ENCODE measurements at places on chromosomes 4 and X.

DNA sequence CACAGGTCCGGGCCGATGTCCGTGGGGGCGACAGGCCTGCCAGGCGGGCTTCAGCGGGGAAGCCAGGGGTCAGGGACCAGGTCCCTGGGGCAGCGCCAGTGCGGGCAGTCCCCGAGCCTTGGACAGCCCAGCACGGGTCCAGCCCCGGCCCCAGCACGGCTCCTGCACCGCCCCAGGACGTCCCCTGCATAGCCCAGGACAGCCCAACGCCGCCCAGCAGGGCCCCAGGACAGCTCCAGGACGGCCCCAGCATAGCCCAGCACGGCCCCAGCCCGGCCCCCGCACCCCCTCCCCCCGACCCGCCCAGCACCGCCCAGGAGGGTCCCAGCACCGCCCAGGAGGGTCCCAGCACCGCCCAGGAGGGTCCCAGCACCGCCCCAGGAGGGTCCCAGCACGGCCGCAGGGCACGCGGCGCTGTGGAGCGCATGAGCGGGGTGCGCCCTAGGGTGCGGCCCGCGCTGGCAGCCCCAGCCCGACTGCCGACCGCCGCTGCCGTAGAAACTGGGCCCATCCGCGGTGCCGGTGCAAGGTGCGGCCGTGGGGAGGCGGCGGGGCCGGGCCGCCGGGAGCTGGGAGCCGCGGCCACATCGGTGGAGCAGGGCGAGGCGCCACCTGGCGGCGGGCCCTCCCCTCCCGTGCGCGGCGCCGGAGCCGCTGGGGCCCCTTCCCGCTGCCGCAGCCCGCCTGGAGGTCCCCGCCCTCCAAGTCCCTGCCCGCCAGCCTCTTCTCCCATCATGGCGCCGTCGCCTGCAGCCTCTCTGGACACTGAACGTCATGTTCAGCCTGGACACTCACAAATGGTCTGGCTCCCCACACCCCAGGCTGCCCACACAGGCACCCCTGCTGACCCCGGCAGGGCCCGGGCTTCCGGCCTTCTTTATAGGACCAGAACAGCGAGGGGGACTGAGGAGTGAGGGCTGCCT is 106.8 kb upstream of the NKX1-1 start:
- no peak for DNase-seq

- no peak for DNase-seq
Observed at GRCh38 chr4:107896158-107896645, 35.1 kb upstream of the CYP2U1 start.

DNA sequence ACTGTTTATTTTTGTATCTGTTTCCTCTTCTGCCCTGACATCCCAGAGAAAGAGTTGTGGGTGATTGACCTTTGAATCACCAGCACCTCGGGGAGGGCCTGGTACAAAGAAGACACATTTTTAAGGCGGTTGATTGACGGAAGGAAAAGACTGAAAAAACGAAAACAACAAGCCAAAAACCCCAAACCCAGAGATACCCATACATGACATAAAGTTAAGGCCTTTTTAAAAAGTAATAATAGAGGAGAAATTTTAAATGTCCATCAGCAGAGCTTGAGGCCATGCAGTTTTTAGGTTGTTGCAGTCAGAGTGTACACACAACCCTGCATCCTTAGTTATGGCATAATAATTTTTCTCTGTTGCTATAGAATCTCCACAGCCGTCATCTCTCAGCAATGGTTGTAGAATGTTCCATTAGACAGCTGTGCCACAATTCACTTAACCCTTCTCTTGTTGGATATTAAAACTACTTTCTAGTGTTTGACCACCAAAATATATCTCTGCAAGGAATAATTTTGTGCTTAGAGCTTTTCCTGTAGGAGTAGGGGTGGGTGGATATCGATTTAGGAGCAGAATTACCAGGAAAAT is 110.2 kb downstream of the GNL3L start:
- no peak for DNase-seq

- DNase-seq: no peak
Observed at GRCh38 chrX:122134291-122134690, 1049.8 kb upstream of the GRIA3 start.

DNA sequence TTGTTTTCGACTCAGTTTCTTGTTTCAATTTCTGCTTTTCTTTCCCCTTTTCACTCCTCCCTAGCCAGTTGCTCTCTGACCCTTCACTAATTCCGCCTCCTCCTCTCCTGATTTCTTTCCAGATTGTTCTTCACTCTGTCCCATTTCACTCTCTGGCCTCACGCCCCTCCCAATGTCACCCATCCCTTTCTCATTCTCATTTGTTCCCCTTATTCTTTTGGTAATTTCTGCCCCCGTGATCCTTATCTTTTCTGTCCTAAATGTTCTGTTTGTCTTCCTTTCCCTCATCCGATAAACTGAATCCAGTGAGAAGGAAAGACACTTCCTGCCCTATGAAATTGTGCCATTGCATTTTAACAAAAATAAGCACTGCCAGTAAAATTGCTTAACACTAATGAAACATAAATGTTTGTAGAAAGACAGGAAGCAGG is 94.5 kb upstream of the RASGEF1B start:
- DNase-seq: no peak

DNA sequence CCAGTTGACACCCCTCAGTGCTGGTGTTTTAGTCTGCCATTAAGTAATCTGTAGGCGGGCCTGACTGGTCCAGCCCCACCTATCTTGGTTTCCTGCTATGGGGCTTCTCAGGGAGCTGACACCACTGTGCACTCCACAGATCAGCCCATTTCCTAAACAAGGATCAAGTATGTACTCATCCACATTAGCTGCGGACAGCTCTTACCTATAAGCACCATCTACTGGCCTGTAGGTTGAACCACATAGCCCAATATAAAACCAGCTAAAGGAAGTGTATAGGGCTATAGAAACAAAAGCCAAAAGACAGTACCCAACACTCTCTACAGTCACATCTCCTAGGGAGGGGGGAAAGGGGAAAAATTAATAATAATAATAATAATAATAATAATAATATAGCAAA is 353.5 kb upstream of the CXorf51B start:
- no peak for DNase-seq

GRCh38 chr4:78627046-78627965 is 75.7 kb downstream of the ANXA3 start:
- no peak for DNase-seq

GRCh38 chrX:104697294-104697693 is 131.3 kb downstream of the IL1RAPL2 start:
- no peak for DNase-seq

DNA sequence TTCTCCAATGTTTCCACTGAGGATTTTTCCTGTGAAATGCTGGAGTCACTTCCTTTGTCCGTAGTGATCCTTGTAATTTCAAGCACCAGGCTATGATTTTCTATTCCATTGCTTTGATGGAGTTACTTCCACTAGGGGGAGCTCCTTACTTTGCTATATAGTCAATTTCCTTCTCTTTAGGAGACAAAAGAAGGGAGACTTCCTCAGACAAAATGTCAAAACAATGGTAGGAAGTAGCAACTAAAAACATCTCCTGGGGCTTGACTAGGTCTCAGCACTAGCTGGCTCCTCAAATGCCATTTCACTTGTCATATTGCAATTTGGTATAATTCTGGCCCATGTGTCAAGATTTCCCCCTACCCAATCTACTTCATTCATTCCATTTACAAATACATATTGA is 24.1 kb downstream of the ZCCHC12 start:
- no peak for DNase-seq

DNA sequence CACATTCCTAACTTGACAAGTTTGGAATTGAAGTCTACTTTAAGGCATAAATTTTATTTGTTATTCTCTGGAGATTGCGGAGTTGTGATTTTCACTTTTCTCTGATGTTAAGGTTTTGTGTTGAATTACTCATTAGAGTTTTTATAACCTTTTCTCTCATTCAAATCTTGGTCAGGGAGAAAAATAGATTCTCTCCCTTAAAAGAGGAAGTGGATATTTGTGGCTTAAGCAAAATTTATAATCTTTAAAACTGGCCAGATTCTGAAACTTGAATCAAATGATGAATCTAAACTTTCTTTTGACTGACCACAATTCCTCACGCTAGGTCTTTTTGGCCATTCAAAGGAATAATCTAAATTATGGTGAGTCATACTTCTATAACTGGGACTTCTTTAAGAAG is 361.4 kb downstream of the TEX13C start:
- no peak for DNase-seq

- no peak for DNase-seq
Observed at GRCh38 chr4:10535912-10536311, 78.7 kb upstream of the ZNF518B start.

- DNase-seq: no peak
Observed at GRCh38 chr4:123995936-123996335, 599.3 kb downstream of the SPRY1 start.

DNA sequence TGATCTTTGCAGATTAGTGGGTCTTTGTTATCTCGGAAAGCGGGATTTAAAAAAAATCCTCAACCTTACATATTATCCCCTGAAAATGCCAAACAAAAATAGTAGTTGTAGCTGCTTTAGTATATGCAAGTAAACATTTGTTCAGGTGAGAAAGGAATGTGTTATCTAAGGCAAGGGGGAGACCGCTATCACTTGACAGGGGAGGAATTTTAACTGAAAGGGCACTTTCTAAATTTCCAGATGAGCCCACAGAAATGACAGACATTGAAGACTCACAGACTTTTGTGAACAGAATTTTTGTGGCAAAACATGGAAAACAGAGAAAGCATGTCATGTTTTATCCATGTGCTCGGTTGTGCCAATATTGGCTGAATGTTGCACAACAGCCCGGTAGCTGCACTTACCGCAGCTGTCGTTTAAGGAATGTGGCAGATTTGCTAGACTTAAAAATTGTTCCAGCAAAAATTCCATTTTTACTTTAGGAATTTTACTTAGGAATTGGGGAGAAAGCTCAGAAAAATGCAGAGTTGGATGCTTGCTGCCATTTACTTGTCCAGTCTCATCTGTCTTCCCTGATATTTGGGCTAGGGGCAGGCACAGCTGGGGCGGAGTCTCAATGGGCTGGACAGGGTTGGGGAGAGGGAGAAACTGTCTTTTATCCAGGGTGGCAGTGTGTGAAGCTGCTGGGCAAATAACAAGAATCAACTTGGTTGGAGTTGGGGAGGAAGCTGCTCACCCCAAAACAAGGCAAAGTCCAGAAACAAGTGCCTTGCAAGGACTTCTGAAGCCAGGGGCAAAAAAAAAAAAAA is 94.6 kb upstream of the RPS6KA3 start:
- DNase-seq: no peak

DNA sequence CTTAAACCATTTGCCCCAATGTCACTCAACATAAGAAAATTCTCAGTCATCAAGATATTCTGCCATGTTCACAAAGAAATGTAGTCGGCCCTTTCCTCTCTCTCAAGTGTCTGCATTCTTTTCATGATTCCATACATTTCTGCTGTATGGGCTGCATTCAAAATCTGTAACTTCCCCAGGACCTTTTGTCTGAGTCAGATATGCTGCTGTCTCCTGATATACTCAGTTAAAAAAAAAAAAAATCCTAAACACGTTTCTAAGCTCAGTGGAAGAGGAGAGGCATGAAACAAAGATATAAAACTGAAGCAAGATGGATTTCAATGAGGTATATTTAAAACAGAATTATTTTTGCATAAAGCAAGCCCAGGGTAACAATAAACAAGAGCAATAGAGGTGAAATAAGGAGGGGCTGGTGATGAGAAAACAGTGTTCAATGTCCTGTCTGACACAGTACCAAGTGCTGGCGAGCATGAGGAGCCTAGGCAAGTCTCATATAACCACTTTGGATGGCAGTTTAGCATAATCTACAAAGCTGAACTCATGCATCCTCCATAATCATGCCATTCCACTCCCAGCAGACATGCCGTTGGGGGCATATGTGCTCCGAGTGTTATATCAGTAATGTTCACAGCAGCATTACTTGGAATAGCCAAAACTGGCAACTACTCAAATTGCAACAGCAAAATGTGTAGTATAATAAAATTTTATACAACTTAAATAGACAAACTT is 76.7 kb downstream of the MANBA start:
- no peak for DNase-seq

DNA sequence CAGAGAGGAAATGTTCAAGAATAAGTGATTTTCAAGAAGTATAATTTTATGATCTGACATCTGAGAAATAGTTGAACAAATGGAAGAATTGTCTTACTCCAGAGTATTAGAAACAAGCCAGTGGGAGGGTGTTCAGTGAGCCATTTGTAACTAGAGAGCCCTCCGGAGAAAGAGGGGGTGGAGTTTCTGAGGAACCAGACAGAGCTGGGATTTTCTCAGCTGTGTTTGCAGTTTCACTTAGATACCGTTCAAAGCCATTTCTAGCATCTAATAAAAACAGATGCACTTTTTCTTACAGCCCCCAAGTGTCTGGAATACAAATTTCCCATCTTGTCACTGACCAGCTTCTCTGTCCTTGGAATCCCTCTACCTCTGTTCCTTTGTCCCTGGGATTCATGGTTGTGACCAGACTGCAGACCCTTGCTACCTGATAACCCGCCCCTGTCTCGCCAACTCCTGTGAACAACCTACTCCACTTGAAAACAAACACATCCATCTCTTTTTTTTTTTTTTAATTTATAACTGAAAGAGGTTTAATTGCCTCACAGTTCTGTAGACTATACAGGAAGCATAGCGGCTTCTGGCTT is 132.8 kb upstream of the KLF3 start:
- DNase-seq: no peak

DNA sequence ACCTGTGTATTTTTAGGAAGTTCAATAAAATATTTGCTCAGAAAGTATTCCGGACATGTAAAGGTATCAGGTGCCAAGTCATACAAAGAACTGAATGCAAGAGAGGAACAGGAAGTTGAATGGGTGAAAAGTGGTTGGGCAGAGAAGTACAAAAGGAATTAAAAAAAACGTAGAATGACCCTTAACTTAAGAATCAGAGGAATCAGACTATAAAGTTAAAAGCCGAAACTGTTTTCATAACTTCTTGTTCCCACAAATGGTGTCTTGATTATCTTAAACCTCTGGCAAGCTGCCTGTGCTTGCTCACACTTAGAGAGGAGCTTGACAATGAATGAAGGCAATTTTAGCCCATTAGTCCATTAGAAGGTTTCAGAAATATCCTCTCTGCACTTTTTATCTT is 81.6 kb upstream of the HHIP start:
- no peak for DNase-seq

- no peak for DNase-seq
Observed at GRCh38 chr4:73816814-73817213, 19.7 kb upstream of the CXCL6 start.

- DNase-seq: no peak
Observed at GRCh38 chr4:145213245-145213644, 32.9 kb upstream of the OTUD4 start.

Measured in GM12892 (cell line).